Stimulated activated CD4-positive, alpha-beta T cell treated with anti-CD3 and anti-CD28 coated beads, Interleukin-1b, Interleukin-23, amount 100 ng/mL, for 1 hour (primary cell): ENCODE measurements at places on chromosomes 13 and 19.

- DNase-seq = peak; percentile 89
Measured at GRCh38 chr13:46796515-46797474, at the start of gene ESD. ESD (minus strand) TSS chr13:46797161; CDS start chr13:46791413, 5,748 bp downstream.

- DNase-seq = no peak
Measured at GRCh38 chr19:40469011-40469410, 2.2 kb downstream of the SPTBN4 start.

DNA sequence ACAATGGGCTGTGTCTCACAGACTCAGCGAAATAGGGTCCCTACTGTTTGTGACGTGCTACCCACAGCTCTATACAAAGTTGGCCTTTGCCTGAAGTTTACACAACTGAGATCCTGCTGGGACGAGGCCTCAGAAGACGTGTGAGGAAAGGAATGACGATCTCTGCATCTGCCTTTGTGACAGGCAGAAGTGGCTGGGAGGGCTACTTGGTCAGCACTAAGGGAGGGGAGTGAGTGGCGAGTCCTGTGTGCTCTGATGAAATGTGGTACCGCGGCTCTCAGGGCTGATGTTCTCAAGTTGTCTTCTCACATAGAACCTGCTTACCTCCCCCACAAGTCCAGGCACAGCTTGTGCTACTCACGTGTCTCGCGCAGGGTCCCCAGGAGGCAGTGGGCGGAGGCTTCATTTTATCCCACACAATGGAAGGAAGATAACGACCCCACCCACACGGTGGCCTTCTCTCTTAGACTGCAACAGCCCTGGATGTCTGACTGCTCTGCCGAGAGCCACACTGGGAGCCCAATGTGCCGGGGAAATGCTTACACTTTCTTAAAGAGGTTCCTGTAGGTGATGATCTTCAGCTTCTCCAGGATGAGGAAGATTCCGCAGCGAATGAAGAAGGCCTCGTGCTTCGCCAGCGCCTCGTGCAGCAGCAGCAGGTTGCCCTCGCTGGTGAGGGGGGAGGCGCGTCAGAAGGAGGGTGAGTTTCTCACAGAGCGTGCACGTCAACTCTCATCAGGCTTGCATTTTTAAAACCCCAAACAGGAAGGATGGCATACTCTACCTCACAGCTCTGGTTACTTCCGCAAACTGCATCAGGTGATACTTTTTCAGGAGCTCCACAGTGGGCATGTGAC lies 21.2 kb downstream of the PROZ start:
- DNase-seq = no peak

DNA sequence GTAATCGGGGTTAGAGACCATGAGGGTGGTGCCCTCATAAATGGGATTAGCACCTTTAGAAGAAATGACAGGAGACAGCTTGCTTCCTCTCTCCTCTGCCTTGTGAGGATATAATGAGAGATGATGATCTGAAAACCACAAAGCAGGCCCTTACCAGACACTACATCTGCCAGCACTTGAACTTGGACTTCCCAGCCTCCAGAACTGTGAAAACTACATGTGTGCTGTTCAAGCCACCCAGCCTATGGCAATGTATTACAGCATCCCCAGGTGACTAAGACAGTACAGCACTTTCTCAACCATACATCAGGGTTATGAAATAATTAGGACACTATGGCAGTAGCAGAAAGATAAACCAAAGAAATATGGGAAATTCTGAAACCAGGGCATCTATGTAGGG lies 7.4 kb downstream of the ZNF564 start:
- DNase-seq = no peak

GRCh38 chr19:40639638-40639982 lies 38.4 kb downstream of the LTBP4 start:
- DNase-seq = no peak

DNA sequence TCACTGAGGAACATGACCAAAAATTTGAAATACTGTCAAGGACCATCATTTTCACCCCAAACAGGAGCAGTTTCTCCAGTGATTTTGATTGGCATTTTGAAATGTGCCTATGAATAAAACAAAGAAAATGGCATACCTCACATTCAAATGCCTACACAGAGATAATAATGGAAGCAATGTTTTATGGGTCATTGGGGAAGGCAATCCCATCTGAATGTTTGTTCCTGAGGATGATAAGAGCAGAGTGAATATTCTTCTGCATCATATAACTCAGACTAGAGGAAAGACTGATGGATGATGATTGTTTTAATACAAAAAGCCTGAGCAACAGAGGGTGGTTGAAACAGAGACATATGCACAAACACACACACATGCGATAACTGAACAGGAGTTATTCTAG lies 2749.9 kb downstream of the PCDH9 start:
- no peak for DNase-seq

- peak; percentile 34 for DNase-seq
Measured at GRCh38 chr19:18388100-18388959, 2.4 kb downstream of the GDF15 start.

DNA sequence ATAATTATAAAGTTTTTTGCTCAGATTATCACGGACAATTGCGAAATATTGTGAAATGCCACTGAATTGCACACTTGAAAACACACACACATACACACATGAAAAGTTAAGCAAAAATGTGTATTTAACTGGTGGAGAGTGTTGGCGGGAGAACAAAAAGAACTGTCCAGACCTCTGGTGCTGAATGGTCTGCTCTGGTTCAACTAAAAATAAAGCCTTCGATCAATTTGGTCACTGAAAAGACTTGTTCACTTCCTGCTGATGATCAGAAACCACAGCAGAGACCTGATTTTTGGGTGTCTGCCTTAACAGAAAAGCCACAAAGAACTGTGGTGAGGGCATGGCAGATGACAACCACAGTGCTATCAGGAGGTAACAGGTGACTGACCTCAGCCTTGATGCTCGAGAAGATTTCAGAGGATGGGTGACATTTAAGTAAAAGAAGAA lies 4.0 kb upstream of the IGFL1 start:
- no peak for DNase-seq

DNA sequence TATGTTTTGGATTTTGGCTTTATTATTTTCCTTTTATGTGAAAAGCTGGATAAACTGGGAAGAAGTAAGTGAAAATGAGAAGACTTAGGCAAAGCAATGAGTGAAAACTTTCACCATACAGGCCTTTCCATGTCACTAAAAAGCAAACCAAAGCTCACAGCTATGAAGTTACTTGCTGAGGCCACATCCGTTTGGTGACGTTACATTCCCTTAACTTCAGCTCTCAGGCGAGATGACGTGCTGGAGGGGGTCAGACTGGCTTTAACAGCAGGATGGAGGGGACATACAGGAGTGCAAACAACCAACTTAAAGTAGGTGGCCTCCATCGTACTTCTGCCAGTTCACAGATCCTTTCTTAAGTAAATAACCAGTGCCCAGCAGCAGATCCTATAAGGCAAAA lies 522.3 kb downstream of the MYO16 start:
- DNase-seq = no peak

GRCh38 chr19:7492558-7492957 lies 3.7 kb upstream of the PEX11G start:
- no peak for DNase-seq

GRCh38 chr19:37218592-37218935 lies 550 bp downstream of the ZNF383 start:
- DNase-seq = no peak

DNA sequence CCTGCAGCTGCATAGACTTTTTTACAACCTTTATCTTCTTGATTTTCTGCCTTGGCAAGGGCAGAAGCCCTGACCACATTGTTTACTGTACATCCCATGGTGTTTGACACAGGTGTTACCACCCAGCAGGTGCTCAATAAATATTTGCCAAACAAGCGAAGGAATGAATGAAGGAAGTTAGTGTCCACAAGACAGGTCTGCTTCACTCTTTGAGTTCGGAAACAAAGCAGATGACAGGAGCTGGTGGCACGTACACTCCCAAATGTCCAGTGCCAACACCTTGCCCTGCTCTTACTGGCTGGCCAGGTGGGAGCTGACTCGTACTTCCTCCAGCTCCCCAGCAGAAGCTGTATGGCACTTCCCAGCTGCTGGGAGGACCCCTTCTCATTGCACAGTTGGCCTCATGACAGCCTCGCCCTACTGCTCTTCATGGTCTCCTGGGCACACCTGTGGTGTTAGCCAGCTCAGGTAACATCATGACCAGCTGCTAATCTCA lies 22.0 kb upstream of the MUC16 start:
- DNase-seq = no peak

DNA sequence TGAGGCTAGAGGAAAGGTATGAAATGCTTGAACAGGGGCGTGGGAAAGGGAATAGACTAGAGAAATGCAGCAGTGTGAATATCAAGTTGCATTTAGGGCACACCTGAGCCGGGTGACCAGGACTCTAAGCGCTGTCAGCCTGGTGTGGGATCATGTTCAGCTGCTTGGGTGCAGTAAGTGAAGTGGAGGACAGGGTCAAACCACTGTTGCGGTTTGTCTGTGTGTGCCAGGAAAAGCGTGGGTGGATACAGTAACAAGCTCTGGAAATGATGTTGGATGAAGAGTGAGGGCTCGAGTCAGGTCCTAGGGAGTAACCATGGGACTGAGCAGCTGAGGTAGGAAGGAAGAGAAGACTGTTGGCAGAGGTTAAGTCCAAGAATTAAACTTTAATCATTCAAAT lies 15.8 kb downstream of the DGKH start:
- DNase-seq = no peak

DNA sequence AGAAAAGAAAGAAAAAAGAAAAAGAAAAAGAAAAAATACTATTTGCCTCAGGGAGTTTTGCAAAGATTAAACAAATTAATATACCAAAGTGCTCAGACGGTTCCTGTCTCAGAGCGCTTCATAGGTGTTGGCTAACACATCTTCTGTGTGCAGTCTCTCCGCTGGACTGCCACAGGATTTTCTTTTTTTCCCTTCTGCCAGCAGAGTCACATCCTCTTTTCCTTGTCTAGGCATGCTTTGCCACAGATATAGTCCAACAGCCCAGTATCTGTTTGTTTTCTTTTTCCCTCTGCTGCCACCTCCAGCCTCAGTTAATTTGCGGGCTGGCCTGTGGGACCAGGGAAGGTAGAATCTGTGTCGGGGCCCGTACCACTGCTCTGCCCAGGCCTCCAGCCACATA lies 3.4 kb upstream of the URAD start:
- DNase-seq = no peak

DNA sequence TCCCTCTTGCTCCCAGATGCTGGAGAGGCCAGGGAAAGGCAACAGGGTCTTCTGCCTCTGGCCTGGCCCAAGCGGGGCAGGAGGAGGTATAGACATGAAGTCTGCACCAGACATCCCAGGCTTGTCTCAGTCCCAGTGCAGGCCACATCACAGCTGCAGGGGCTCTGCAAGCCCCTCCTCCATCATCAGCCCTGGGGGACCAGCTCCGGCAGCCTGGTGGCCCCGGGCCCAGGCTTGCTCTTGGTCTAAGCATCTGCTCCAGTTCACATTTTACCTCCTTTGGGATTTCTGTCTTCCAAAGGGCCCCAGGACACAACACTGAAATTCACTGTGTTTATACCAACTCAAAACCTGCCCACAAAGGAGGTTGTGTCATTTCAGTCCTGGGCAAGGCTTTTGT lies 359.4 kb downstream of the ZNF536 start:
- DNase-seq = no peak

- DNase-seq = no peak
Measured at GRCh38 chr13:25886438-25887214, 165.2 kb downstream of the SHISA2 start.

DNA sequence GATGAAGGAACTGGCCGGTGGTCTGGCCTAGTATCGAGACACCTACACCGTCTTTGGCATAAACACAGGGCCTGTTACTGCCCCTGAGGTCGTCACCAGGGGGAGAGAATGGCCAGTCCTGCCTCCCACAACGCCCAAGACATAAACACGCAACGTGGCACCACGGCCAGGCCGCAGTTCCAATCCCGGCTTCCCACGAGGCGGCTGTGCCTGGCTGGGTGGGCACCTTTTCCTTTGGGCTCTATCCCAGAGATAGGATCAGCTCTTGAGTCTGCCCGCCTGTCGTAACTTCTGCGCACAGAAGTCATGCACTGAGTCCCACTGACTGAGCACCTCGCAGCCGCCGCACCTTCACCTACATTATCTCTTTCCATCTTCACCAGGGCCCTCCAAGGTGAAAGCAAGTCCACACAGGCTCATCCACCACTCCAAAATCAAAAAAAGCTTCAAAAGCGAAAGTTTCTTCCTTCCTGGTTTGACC lies 1.1 kb downstream of the MIER2 start:
- DNase-seq = no peak

DNA sequence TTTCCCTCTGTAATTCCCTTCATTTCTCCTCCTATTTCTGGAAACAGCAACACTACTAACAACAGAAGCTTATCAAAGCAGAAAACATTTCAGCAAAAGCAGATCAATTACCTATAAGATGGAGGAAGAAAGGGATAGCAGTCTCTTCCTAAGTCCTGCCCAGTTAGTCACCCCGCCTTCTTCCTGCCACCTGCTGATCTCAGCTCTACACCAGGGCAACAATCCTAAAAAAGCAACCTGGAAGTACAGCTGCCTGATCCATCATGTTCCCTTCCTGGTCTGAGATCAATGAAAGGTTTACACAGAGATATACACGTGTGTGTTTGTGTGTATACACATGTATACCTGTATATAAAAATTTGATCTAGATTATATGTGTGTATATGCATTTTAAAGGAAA lies 59.4 kb downstream of the TSC22D1 start:
- no peak for DNase-seq

- DNase-seq = no peak
Measured at GRCh38 chr13:32417995-32418394, 9.9 kb downstream of the N4BP2L1 start.
